ENCODE measurements at places on chromosomes 1 and 21. TPM values are rescaled to one million over a fixed set of nuclear protein-coding genes. Genes with fewer than 3 reads are reported as not detected.

FCRL2 gene
- total RNA-seq, result not detected

- no peaks in the 10 kb centered on the region for H3K27me3 ChIP-seq
- H3K4me3 ChIP-seq, result peak overlapping the region; percentile 75
- H3K4me1 ChIP-seq, result peaks cover 38% of the 10 kb centered on the region
- H3K27ac ChIP-seq, result peak overlapping the region; percentile 87
- peaks cover 48% of the 10 kb centered on the region for H3K36me3 ChIP-seq
These were observed 862 bp upstream of the PLEKHO1 start for GRCh38 chr1:150148837-150149270.

ASTN1 gene
- total RNA-seq, result 0.06 TPM

SGIP1 gene
- total RNA-seq, result 0.41 TPM

DNA sequence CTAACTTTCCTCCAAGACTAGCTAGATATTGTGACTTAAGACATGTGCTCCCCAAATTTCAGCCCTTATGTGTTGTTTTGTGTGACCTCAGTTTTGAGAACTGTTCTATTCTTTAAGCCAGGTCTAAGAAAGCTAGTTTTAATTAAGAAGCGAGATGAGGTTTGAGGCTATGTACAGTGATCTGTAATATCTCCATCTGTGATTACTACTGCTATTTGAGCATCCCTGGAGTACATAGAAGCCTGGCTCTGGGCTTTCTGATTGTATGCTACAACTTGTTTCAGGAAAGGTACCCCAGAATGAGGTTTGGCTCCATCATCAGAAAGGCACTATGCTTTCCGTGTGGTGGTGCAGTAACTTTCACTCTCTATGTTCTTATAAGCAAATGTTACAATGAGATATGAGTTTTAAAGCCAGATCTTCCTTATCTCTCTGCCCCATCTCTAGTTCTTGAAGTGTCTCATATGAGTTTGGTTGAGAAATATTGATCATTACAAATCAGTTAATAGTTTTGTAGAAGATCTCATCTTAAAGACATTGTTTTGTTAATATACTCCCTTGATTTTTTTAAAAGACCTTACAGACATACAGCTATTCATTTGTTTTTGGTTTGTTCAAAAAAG is 605 bp downstream of the RGS4 start:
- peaks cover 23% of the 10 kb centered on the region for H3K4me1 ChIP-seq
- no peaks in the 10 kb centered on the region for H3K27me3 ChIP-seq
- no peak overlapping the region for H3K27ac ChIP-seq
- H3K4me3 ChIP-seq, result peak overlapping the region; percentile 18
- H3K36me3 ChIP-seq, result no peaks in the 10 kb centered on the region
- DNase-seq, result no peak

DNA sequence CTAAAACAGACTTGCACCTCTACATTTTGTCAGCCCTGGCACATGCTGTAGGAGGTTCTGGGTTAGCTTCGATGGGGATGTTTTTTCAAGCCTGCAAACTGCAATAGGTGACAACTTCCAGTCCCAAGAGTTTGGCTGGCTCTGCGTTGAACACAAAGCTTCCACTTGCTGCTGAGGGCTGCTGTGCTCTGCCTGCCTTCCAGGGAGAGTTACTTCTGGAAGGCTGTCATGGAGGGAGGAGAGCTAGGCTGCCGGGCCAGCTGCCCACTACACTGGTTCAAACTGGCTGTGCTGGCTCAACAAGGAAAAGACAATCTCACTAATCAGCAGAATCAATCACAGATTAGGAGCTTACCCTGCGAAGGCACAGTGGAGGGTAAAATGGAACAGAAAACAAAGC is 46.7 kb upstream of the PPP2R5A start:
- H3K36me3 ChIP-seq, result no peaks in the 10 kb centered on the region
- H3K27ac ChIP-seq, result no peak overlapping the region
- H3K4me3 ChIP-seq, result no peak overlapping the region
- peaks cover 18% of the 10 kb centered on the region for H3K4me1 ChIP-seq
- no peaks in the 10 kb centered on the region for H3K27me3 ChIP-seq

DNA sequence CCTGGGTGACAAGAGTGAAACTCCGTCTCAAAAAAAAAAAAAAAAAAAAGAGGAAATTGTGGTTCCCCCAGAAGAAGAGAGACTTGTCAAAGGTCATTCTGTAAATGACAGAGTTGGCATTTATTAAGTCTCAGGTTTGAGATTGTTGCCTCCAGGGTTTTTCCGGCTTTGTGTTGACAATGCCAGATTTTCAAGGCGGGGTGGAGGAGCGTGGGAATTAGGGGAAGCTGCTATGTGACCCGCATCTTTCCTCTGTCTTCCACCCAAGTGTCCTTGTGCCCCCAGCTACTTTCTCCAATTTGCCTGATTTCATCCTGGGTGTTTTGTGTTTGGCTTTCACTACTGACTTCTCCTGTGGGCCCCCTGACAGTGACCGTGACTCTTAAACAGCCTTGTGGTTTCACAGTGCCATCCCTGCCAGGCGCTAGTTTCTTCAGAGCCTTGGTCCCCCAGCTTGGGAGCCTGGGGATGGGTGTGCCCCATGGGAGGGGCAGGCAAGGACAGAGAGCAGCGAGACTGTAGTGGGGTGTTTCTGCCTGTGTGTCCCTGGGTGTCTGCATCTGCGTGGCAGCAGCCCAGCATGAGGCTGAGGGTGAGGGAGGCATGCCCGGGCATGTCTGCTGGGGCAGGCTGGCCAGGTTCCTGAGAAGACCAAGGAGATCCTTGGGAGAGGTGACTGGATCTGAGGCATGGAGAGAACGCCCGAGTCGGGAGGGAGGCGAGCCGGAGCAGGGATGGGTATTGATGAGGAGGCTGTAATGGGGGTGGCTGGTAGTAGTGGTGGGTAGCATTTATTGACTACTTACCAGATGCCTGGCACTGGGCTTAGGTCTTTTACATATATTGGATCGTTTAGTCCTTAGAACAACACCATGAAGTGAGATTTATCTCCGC is 46.3 kb downstream of the IER5 start:
- peak overlapping the region; percentile 90 for H3K27ac ChIP-seq
- no peaks in the 10 kb centered on the region for H3K27me3 ChIP-seq
- no peak overlapping the region for H3K4me3 ChIP-seq
- DNase-seq, result peak; percentile 74
- no peaks in the 10 kb centered on the region for H3K36me3 ChIP-seq

GRCh38 chr1:206512058-206512850 is 4.9 kb downstream of the RASSF5 start:
- peaks cover 47% of the 10 kb centered on the region for H3K4me1 ChIP-seq
- H3K27me3 ChIP-seq, result no peaks in the 10 kb centered on the region
- no peaks in the 10 kb centered on the region for H3K36me3 ChIP-seq
- H3K4me3 ChIP-seq, result no peak overlapping the region

DNA sequence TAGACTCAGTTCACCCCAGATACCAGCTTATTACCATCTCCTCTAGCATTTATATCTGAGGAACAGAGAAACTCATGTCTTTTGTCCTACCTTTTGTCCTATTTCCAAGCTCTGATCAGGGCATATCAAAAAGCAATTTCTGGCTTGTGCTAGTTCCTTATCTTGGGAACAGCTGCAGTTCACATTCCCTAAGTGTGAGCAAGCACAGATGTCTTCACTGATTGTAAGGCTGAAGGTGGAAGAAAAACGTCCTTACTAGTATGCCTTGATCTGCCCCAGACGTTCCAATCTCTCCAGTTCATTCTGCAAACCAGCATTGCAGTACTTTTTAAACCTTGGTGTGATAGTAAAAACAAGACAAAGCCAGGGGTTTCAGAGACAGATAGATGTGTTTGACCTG is 139.8 kb downstream of the NCAM2 start:
- no peak for DNase-seq
- H3K4me3 ChIP-seq, result no peak overlapping the region
- H3K27me3 ChIP-seq, result no peaks in the 10 kb centered on the region
- H3K27ac ChIP-seq, result no peak overlapping the region

ATAD3C gene
- total RNA-seq, result not detected

DNA sequence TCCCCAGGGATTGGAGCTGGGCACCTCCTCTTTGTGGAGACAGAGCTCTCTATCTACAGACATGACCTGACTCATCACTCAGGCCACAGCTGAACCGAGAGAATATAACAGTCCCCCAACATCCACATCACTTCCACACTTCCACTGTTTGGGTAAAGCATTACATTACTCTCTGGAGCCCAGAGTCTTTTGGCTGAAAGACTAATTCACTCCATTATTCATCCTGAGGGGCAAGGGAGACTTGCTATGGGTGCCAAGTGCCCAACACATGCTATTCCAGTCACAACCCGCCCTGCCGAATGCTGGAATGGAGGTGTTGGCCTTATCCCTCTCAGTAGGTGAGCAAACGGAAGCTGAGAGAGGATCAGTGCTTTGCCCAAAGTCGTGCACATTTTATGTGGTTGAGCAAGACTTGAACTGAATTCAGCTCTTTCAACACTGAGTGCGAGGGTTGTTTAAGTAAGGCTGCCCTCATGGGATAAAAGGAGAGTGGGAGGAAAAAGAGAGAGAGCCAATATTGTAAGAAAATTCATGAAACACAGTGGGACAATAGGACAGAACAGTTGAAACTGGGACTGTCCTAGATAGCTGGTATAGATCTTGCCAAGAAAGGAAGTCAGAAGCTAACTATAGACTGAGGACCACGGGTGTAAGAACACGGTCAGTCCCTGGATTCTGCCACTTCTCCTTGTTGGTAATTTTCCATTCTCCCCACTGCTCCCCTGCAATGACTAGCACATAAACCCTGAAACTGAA is 13.5 kb upstream of the CHI3L1 start:
- no peak overlapping the region for H3K4me3 ChIP-seq
- H3K27ac ChIP-seq, result no peak overlapping the region

DNA sequence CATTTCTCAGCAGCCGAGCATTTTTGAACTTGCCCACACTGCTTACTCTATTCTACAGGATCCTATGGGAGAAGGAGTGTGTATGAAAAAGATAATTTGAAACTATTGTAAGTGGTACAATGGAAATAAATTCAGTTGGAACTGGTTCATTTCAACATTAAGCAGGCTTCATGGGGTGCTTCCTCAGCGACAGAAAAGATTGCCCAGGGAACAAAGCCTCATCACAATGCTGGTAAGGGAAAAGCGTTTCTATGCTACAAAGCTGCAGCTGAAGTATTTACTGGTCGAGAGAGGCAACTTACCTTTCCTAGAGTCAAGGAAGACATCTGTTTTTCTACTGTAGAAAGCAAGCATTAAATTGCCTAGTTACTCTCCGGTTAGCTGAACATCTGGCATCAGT is 568.2 kb upstream of the ZP4 start:
- H3K27ac ChIP-seq, result no peak overlapping the region
- H3K4me3 ChIP-seq, result no peak overlapping the region
- no peak for DNase-seq
- H3K36me3 ChIP-seq, result no peaks in the 10 kb centered on the region
- H3K4me1 ChIP-seq, result no peaks in the 10 kb centered on the region

GRCh38 chr1:147223740-147224615 is 1.2 kb downstream of the FMO5 start:
- no peak overlapping the region for H3K4me3 ChIP-seq
- H3K27me3 ChIP-seq, result no peaks in the 10 kb centered on the region
- no peaks in the 10 kb centered on the region for H3K4me1 ChIP-seq
- H3K27ac ChIP-seq, result no peak overlapping the region
- H3K36me3 ChIP-seq, result no peaks in the 10 kb centered on the region

DFFA gene
- total RNA-seq, result 45.7 TPM

PRAMEF17 gene
- total RNA-seq, result not detected

- H3K4me3 ChIP-seq, result no peak overlapping the region
- 0 out of 2 replicates have a peak overlapping the region, but pooled peaks have one; percentile 10 for H3K27ac ChIP-seq
- no peaks in the 10 kb centered on the region for H3K27me3 ChIP-seq
- DNase-seq, result no peak
- peaks cover 8% of the 10 kb centered on the region for H3K4me1 ChIP-seq
These were observed 38.3 kb downstream of the ECE1 start for GRCh38 chr1:21251773-21252471.

DNA sequence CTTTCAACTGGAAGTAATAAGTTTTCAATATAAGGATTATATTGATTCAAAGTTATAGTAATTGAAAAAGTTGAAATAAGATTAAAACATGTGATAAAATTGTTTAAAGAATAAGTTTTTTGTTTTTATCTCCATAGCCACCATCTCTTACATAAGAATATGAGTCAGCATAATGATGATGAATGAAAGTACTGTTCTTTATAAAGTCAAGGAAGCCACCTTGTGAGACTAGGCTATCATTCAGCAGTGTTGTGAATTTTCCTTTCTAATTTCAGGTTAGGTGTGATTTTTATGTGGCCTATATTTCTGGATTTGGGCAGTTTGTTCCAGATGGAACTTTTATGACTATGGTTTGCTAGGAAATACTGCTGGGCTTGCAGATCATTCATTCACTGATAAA is 22.4 kb upstream of the ASB17 start:
- H3K4me3 ChIP-seq, result no peak overlapping the region
- no peak for DNase-seq
- no peaks in the 10 kb centered on the region for H3K36me3 ChIP-seq

DNA sequence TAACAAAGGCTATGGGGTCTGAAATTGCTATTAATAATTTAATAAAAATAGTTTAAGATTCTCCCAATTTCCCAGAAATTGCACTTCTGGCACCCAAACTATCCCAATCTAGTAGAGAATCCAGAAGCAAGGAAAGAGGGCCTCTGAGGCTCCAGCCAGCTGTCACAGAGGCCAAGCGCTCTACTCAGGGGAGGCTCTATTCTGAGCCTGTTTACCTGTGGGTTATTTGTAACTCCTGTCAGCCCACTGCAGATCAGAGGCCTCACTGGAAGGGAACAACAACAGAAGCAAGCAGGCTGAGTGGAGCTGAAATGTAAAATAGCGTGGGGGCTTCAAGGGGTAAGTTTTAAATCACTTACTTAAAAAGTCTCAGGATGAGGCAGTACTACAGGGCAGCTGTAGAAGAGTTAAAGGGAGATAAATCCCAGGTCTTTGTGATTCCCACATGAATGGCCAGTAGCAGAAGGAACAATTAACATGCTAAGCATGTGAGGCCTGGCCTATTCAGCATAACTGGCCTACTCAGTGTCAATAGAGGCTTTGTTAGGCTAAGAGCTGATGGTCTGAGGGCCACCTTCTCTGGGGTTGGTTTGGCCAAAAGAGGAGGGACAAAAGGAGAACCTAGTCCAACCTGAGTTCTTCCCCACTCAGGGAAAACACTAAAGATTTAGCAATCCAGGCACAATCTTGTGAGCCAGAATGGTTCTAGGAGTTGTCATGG is 12.8 kb downstream of the ZNF687 start:
- no peak for DNase-seq
- H3K4me3 ChIP-seq, result no peak overlapping the region
- H3K27me3 ChIP-seq, result no peaks in the 10 kb centered on the region

- no peaks in the 10 kb centered on the region for H3K27me3 ChIP-seq
- H3K27ac ChIP-seq, result peak overlapping the region; percentile 4
- peak; percentile 55 for DNase-seq
- H3K36me3 ChIP-seq, result peaks cover 8% of the 10 kb centered on the region
- H3K4me1 ChIP-seq, result peaks cover 33% of the 10 kb centered on the region
- peak overlapping the region; percentile 87 for H3K4me3 ChIP-seq
These were observed 664 bp downstream of the FAM89A start for GRCh38 chr1:231039161-231040018.

DNA sequence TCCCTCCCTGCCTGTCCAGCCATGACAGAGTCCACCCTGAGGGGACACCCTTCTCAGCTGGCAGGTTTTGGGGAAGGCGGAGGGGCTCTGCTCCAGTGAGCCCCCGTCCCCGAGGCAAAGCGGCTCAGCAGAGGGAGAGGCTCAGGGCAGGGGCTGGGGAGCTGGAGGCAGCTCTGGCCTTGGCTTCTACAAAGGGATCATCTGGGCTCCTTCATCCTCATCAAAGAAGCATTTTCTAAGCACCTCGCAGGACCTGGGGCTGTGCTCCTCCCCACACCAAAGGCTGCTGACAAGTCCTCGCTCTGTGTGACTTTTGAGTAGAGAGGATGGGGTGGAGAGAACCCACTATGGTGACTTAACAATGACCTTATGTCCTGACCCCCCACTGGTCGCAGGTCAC is 21.0 kb upstream of the CLSTN1 start:
- H3K36me3 ChIP-seq, result no peaks in the 10 kb centered on the region
- H3K4me3 ChIP-seq, result no peak overlapping the region
- no peaks in the 10 kb centered on the region for H3K27me3 ChIP-seq
- DNase-seq, result no peak
- H3K4me1 ChIP-seq, result no peaks in the 10 kb centered on the region

GUCA2A gene
- total RNA-seq, result not detected

Measured in SJSA1 (cell line).